Fibroblast of mammary gland (primary cell): ENCODE measurements at places on chromosomes 12 and 14.

DNA sequence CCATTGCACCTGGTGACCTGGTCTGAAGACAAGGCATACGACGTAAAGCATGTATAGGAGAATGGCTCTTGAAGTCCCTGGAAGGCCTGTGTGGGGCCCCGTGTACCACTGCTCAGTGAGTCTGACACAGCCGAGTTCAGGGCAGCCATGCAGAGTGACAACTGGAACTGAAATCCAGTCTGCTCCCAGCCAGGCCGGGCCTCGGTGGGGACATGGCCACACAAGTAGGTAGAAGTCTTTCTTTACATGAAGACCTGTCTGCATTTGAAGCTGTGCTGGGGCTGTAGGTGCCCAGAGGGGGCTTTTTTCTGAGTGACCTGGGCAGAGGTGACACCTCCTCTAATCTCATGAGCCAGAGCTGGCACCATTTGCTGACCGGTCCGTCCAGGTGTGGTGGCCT is 35.7 kb downstream of the ADGRD1 start:
- DNase-seq = no peak

GRCh38 chr12:116043659-116044535 is 233.6 kb downstream of the MED13L start:
- DNase-seq = no peak

DNA sequence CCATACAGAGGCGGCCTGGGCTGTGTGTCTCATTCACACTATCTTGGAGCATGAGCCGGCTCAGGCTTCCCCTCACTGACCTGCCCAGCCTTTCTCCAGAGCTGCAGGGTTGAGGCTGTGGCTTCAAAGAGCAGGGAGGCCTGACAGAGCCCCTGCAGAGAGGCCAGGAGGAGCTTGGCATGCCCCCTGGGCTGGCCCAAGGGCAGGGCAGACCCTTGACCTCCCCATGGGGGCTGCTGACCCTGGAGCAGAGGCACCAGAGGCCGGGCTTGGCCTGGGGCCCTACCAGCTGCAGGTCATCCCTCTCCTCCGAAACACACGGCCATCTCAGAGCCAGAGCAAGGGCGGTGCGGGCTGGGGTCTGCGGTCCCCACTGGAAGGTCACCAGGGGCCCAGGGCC is 46.6 kb upstream of the FZD10 start:
- no peak for DNase-seq

DNA sequence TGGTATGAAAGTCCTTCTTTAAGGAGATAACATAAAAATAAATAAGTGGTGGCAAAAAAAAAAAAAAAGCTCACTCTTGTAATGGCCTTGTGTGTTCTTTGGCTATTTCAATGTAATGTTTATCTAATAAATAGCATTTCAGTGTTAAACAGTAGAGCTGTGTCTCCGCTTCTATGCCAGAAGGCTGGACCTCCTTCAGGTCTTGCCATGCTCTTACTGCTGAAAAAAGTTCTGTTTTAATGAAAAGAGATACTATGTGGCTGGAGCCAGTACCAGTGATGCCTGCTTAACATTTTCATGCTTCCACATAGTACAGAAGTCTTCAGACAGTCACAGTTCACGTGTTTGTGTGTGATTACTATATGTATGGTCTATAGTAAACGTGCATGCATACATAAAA is 74.1 kb upstream of the PRICKLE1 start:
- DNase-seq = no peak

DNA sequence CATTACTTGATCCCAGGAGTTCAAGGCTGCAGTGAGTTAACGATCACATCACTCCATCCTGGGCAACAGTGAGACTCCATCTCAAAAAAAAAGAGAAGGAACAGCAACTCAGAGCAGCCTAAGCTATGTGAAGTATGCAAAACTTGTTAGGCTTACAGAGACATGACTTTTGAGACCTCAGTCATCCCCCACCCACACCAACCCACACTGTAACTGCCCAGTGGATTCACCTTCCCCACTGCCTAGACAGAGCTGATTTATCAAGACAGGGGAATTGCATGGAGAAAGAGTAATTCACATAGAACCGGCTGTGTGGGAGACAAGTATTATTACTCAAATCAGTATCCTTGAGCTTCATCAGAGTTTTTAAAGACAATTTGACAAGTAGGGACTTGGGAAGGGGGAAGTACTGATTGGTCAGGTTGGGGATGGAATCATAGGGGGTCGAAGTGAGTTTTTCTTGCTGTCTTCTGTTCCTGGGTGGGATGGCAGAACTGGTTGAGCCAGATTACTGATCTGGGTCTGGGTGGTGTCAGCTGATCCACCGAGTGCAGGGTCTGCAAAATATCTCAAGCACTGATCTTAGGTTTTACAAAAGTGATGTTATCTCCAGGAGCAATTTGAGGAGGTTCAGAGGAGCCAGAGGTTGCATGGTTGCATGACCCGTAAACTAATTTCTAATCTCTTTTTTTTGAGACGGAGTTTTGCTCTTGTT is 6.2 kb upstream of the WDR89 start:
- DNase-seq = no peak

GRCh38 chr14:94174604-94175010 is 485 bp downstream of the PPP4R4 start:
- no peak for DNase-seq

DNA sequence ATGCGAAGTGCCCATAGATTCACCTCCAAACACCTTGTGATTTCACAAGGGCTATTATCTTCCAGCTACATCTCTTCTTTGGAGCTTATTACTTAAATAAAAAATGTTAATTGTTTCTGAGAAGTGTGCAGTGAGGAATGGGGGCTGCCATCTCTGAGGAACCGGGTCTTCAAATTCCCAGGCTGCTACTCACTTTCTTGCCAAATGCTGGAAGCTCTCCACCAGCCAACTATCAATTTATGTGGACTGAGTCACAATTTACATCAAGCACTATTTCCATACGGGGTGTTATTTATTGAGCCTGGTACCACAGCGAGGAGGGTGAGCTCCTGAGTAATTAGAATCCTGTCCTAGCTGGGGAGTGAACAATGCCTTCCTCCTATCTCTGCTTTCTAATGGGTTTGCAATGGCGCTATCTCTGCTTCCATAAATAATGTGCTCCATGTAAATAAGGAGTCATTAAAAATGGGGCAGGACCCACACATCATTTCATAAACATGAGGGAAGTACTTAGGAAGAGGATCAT is 898.3 kb downstream of the VRK1 start:
- DNase-seq = no peak

- DNase-seq = no peak
Measured at GRCh38 chr12:130462558-130463274, 125.0 kb downstream of the PIWIL1 start.

- DNase-seq = no peak
Measured at GRCh38 chr12:62854024-62854423, 80.9 kb downstream of the PPM1H start.

GRCh38 chr12:132807295-132808092 is 21.2 kb downstream of the GOLGA3 start:
- no peak for DNase-seq

DNA sequence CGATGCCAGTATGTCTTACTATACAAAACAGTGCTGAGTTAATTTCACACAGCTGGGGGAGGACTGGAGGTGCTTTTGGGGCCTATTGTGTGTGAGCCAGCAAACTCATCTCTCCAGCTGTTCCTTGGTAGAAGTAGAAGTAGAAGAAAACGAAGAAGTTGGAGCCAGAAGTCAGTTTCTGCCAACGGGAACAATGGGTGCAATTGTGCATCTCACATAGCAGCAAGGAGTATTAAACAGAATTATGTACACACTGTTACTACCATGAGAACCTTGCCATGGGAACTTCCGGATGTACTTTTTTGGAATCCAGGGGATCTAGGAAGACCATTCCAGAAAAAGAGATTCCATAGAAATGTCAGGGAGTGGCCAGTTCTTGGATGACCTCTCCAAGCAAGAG is 88.6 kb downstream of the VCPKMT start:
- DNase-seq = no peak
